ENCODE measurements at places on chromosomes 6 and 20. TPM values are rescaled to one million over a fixed set of nuclear protein-coding genes. Genes with fewer than 3 reads are reported as not detected.

The PFDN6 gene
- 97.8 TPM for polyA plus RNA-seq

The VSX1 gene
- not detected for polyA plus RNA-seq

The LAMA5 gene
- 21.6 TPM for polyA plus RNA-seq

The SLC22A23 gene
- 8.8 TPM for polyA plus RNA-seq

The HTR1E gene
- polyA plus RNA-seq: 0.22 TPM

The RAET1L gene
- polyA plus RNA-seq: not detected

The MCCD1 gene
- polyA plus RNA-seq: not detected

The MYLK2 gene
- polyA plus RNA-seq: 0.22 TPM

The HRH3 gene
- polyA plus RNA-seq: 2.8 TPM

The L3MBTL1 gene
- 24.4 TPM for polyA plus RNA-seq

The CD109 gene
- 0.07 TPM for polyA plus RNA-seq

The LYRM4 gene
- polyA plus RNA-seq: 33.9 TPM

The LRP11 gene
- 53.5 TPM for polyA plus RNA-seq

The OXT gene
- polyA plus RNA-seq: not detected

The TRAPPC3L gene
- polyA plus RNA-seq: not detected

The RFX6 gene
- polyA plus RNA-seq: not detected

The RNF182 gene
- polyA plus RNA-seq: 8.0 TPM

The ABHD16B gene
- not detected for polyA plus RNA-seq

The PEX3 gene
- polyA plus RNA-seq: 26.2 TPM

The TMEM244 gene
- polyA plus RNA-seq: not detected

The RUNX2 gene
- polyA plus RNA-seq: not detected

The NCOA3 gene
- polyA plus RNA-seq: 14.6 TPM

The GPR6 gene
- polyA plus RNA-seq: 7.3 TPM

The HLA-DMA gene
- 5.8 TPM for polyA plus RNA-seq

The ZNF335 gene
- 18.9 TPM for polyA plus RNA-seq

The CNKSR3 gene
- polyA plus RNA-seq: 1.5 TPM

The DBNDD2 gene
- 18.4 TPM for polyA plus RNA-seq

The SRMS gene
- not detected for polyA plus RNA-seq

The WFDC5 gene
- not detected for polyA plus RNA-seq

The TFAP2B gene
- not detected for polyA plus RNA-seq

The MUC21 gene
- polyA plus RNA-seq: not detected

The SLC17A1 gene
- not detected for polyA plus RNA-seq

The MMP24 gene
- polyA plus RNA-seq: 68.9 TPM

The DCDC2 gene
- polyA plus RNA-seq: 0.57 TPM

The KCNK16 gene
- polyA plus RNA-seq: not detected

The WASF1 gene
- polyA plus RNA-seq: 89.7 TPM

The BACH2 gene
- polyA plus RNA-seq: 45.5 TPM

The DPPA5 gene
- polyA plus RNA-seq: not detected

The ZSCAN31 gene
- polyA plus RNA-seq: 2.6 TPM

The RAD21L1 gene
- not detected for polyA plus RNA-seq

The ZBTB46 gene
- polyA plus RNA-seq: 15.0 TPM

The ASIP gene
- not detected for polyA plus RNA-seq

The SCRT2 gene
- polyA plus RNA-seq: 3.8 TPM

The PKIB gene
- polyA plus RNA-seq: 26.2 TPM

The DTD1 gene
- 337 TPM for polyA plus RNA-seq

The BPIFA1 gene
- polyA plus RNA-seq: not detected

The SLC26A8 gene
- not detected for polyA plus RNA-seq

The MKKS gene
- 29.6 TPM for polyA plus RNA-seq

The LCA5 gene
- 13.2 TPM for polyA plus RNA-seq

The EIF2S2 gene
- 59.6 TPM for polyA plus RNA-seq

The GLP1R gene
- polyA plus RNA-seq: not detected

The NR2E1 gene
- polyA plus RNA-seq: 0.50 TPM

The WFDC10B gene
- polyA plus RNA-seq: not detected

The C6orf132 gene
- polyA plus RNA-seq: not detected

The SRF gene
- polyA plus RNA-seq: 28.9 TPM
